WERI-Rb-1 (cell line): ENCODE measurements at places on chromosomes 6 and 20.

- no peak for DNase-seq
These were observed 135.1 kb upstream of the PMEPA1 start for GRCh38 chr20:57844626-57845596.

- no peak for DNase-seq
These were observed 40.9 kb upstream of the PKIB start for GRCh38 chr6:122569230-122569771.

- DNase-seq, result no peak
These were observed 37.2 kb downstream of the TRMT6 start for GRCh38 chr20:5913166-5913565.

DNA sequence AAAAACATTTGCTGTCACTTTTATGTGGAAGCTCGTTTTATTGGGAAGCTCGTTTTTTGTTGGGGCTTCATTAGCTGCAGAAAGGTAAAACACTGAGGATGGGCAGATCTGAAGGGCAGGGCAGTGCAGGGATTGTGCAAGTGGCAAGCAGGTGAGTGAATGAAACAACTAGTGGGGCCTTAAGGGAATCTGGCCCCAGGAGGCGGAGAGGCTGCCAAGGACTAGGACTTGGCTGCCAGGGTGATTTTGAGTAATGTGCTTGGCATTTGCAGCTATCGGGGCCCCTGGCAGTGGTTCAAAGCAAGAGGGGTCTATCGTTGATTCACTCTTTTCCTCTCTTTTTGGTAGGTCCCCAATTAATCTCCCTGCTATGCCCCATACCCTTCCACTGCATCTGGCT lies 11.5 kb downstream of the IL22RA2 start:
- DNase-seq, result no peak

- DNase-seq, result no peak
These were observed 4.9 kb downstream of the TUBB1 start for GRCh38 chr20:59024111-59024530.

- no peak for DNase-seq
These were observed 91.9 kb downstream of the TNFAIP3 start for GRCh38 chr6:137958811-137959565.
